Naive thymus-derived CD4-positive, alpha-beta T cell (primary cell): ENCODE measurements at places on chromosomes 12 and 14. TPM values are rescaled to one million over a fixed set of nuclear protein-coding genes. Genes with fewer than 3 reads are reported as not detected.

- DNase-seq: peak; percentile 71
Observed at GRCh38 chr12:6936636-6937480, 6.8 kb upstream of the RNU7-1 start.

DNA sequence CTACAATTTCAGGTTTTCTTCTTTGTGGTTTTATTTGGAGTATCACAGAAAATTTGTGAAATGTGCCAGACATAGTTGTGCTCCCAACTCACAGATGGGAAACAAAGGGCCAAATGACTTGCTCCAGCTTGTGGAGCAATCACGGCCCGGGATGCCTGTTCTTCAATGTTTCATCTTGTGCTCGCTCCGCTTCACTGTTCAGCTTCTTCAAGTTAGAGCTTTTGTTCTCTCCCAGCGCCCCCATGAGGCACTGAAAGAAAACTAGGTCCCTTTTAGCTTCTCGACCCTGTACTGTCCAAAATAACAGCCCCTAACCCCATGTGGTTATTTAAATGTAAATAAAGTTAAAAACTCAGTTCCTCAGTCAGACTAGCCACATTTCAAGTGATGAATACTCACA is 187.9 kb upstream of the STXBP6 start:
- no peak for DNase-seq

DNA sequence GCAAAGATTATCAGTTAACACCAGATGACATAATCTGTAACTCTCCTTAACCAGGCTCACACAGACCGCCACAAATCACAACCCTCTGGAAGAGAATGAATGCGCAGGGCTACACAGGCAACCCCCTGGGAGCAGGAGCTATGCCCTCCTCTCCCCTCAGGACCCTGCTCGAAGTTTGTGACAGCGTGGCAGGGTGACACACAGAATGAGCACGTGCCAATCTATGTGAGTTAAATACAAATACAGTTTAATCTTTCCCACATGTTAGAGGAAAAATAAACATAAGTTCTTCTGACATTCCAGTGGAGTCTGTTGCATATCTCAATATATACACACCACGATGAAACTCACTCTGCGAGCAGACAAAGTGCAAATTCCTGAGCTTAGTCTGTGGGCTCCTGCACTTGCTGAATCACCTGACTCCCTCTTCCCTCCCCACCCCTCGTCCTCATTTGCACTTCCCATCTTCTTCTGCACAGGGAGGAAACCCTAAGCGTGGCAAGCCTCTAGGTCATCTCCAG is 37.6 kb downstream of the BCAT1 start:
- DNase-seq: no peak

GRCh38 chr14:99880651-99881420 is 87.6 kb downstream of the EML1 start:
- no peak for DNase-seq

GRCh38 chr12:52024845-52025230 is 18.1 kb downstream of the TAMALIN start:
- DNase-seq: no peak

DNA sequence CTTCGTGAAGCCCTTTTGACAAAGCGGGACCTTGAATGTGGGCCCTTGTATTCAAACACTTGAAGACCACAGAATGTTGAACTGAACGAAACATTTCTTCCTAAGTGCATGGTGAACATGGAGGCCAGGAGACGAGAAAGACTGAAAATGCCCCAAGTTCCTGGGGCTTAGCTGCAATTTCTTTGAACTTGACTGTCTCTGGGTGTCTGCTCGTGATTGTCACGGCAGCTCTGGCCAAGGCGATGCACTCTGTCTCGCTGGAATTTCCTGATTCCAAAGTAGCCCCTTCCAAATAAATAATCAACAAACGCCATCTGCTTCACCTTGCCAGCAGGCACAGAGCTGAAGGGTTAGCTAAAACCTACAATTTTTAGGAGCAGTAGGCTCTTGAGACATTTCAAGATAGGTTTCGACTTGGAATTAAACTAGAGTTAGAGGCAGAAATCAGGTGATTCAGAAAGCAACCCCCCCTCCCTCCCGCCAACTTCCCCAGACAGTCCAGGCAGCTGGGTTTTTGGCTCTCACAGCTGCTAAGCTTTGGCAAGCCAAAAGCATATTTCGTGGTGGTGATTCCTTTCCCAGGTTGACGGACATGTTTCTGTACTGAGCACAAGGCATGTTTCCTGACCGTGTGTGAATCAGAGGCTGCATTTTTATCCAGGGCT is 13.5 kb upstream of the IRF2BPL start:
- DNase-seq: no peak

GRCh38 chr12:76706101-76706500 is 57.8 kb upstream of the ZDHHC17 start:
- no peak for DNase-seq

GRCh38 chr14:49464885-49465284 is 121.3 kb downstream of the RPS29 start:
- DNase-seq: no peak

GRCh38 chr12:107079172-107080011 is 14.0 kb downstream of the CRY1 start:
- no peak for DNase-seq

DNA sequence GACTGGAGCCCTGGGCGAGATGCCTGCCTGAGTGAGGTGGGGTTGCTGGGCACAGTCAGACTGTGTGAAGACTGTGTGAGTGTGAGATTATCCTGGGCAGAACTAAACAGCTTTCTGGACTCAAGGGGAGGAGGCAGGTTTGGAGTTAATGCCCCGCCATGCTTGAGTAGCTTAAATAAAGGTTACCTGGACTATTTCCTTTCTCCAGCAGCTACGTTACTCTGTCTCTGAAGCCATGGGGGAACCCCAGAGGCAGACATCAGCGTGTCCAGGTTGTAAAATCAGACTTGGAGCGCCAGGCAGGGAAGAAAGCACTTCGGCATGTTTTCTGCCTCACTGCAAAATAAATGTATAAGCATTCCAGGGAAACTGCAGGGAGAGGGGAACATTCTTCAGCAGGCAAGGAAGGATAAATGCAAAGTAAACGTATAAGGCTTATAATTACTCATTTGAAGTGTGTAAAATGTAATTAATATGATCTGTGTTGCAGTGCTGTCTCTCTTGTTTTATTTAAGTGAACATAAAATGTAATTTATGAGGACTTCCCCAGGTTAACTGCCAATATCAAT is 129.7 kb downstream of the CHST11 start:
- DNase-seq: no peak

GRCh38 chr12:103652808-103653207 is 65.7 kb downstream of the STAB2 start:
- DNase-seq: no peak

DNA sequence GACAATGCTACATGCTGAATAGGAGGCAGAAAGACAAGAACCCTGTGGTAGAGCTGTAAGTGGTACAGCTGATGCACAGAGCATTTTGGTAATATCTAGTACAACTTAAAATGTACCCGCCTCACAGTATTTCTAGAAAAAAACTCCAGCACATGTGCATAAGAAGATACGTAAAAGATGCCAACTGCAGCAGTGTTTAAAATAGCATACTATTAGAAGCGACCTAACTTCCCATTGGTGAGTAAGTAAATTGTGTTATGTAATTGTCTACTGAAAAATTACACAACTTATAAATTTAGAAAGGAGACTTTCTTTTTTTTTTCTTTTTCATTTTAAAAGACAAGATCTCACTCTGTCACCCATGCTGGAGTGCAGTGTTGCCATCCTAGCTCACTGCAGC is 114.3 kb upstream of the CAND1 start:
- DNase-seq: no peak

DNA sequence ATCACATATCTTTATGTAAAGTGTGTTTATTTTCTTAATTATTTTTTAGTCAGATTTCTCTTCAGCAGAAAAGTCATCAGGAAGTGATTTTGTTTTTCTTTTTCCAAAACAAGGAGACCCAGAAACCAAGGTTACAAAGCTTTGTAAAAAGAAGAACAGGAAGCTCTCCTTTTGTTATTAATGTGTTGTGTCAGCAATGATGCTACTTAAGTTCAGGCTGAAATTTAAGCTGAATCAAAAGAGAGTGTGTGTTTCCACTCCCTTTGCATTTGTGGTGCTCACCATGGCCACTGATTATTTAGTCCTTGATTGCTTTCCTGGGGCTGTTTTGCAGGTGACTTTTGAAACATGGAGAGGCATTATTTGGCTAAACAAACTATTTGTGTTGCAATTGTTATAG is 155.3 kb upstream of the ATP2B1 start:
- no peak for DNase-seq

GRCh38 chr12:54148560-54149429 is 40.0 kb downstream of the SMUG1 start:
- DNase-seq: no peak

DNA sequence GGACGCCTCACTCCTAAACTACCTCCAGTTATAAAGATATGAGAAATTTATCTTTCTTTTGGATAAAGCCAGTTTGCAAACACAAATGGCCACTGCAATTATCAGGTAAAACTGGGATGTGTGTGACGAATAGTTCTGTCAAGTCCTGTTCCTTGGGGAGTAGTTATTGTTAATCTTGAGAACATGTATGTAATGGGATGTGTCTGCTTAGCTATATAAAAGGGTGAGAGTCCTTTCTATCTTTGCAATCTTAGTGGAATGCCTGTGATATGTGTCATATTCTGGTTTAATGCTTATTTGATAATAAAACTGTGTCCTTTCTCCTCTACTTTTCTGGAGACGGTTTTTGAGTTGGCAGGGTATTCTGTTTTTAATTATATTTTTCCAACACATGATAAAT is 56.1 kb upstream of the PKP2 start:
- no peak for DNase-seq

DNA sequence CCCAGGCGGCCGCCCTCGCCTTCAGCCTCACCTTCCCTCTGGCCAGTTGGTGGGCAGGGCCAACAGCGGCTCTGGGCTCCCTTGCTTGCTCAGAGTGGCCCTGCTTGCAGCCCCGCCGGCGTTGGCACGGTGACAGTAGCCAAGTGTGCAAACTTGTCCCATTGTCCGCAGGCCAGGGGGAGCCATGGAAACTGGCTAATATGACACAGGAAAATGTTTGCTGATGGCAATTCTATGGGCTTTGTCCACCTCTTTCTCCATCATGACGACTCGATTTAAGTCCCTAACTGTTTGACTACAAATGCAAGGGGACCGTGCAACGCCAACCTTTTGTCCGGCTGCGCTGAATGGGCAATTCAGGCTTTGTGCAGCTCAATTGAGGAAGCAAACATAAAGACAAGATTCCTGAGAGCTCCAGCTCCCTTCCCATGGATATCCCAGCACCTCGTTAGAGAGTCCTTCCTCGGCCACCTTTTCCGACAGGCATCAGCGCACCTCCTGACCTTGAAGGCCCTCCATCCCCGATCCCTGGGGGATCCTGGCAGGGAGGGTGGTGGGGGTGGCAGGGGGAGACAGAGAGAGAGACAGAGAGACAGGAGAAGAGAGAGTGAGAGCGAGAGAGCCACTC is 785 bp upstream of the FAM181A start:
- DNase-seq: no peak

GRCh38 chr12:58161773-58162172 is 220.4 kb downstream of the ATP23 start:
- no peak for DNase-seq

DNA sequence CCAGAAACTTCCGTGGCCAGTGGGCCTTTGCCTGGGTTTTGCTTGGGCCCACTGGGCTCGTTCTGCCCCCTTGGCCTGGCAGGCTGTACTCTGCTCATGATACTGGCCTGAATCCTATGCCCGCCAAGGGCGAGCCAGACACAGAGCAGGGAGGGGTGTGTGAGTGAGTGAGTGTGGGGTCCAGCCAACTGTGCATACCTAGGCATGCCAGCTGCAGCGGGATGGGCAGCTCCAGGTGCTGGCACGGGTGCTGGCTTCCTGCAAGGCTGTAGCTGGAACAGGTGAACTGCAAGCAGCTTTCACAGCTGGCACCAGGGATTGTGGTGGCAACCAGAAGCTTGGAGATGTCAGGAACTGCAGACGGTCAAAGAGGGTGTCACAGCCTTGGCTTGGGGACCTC is 1276.4 kb downstream of the SLC16A7 start:
- no peak for DNase-seq

GRCh38 chr12:101552277-101552676 is 42.5 kb upstream of the MYBPC1 start:
- no peak for DNase-seq

DNA sequence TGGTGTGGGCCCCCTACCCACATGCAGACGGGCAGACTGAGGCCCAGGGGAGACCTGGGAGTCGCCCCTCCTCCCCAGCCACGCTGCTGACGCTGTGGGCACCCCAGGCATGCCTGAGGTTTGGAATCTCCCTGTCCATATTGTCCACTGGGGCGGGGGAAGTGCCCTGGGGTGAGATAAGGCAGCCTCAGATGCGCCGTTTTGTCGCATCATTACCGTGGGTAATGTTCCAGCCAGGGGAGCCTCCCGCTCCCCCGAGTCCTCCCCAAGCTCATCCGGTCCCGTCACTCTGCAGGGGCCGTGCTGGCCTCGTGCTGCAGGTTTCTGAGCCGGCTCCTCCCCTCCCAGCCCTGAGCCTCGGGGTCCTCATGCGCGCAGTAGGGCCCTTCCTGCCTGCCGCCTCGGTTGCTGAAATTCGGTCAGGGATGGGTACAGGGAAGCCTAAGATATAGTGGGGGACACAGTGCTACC is 11.4 kb downstream of the INF2 start:
- no peak for DNase-seq

DNA sequence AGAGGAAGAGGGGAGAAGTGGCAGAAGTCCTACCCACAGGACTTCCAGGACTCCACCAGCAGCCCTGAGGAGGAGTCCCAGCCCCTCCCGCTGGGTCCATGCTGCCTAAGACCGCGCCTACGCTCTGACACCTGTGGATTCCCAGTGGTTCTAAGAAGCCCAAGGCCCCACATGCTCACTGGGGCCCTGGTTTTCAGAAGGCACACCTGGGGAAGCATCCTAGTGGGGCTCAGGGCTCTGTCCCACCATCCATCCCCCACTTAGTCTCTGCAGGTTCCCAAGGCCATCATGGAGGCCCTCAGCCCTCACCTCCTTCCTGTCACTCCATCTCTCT is 32.6 kb downstream of the ACTN1 start:
- no peak for DNase-seq

DNA sequence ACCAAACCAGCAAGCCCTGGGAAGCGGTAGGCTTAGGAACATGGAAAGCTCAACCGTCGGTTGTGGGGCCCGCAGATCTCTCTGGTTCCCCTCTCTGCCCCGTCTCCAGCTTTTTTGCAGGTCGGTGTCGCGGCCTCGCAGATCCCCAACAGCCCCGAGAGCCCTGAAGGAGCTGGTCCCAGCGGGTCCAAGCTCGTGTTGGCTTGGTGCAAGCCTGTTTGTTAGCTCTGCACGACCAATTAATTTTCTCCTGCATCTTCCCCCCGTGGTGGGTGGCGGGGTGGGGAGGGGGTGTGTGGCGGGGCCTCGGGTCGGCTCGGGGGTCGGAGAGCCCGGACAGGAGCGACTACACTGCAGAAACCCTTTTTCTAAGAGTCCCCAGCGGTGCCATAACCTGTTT is 449 bp upstream of the SLC24A4 start:
- DNase-seq: no peak

- DNase-seq: peak; percentile 73
Observed at GRCh38 chr14:20683125-20683890, 1.1 kb upstream of the RNASE4 start.

Gene RITA1
- 14.2 TPM for total RNA-seq

Gene FIGNL2
- total RNA-seq: 1.7 TPM

Gene BICDL1
- 63.4 and 75.8 TPM in 2 replicates for total RNA-seq

Gene CPNE6
- 0.12 TPM in 1 of 2 replicates, not detected in the other for total RNA-seq

Gene TSPAN31
- 23.9 and 27.3 TPM in 2 replicates for total RNA-seq

Gene TAS2R19
- total RNA-seq: 1.8 TPM

Gene PLD4
- total RNA-seq: 32.0 TPM

Gene LRP1-AS
- total RNA-seq: not detected

Gene TPH2
- not detected for total RNA-seq

Gene MYF5
- total RNA-seq: not detected

Gene TMEM253
- 0.70 TPM in 1 of 2 replicates, not detected in the other for total RNA-seq

Gene C14orf39
- not detected in 2 replicates for total RNA-seq

Gene SLC2A14
- 1.9 TPM for total RNA-seq
